Stimulated activated CD8-positive, alpha-beta memory T cell treated with anti-CD3 and anti-CD28 coated beads, Interleukin-15, amount 100 ng/mL, for 4 hours (primary cell): ENCODE measurements at places on chromosomes 7 and 10.

GRCh38 chr7:148963583-148964482, 64.5 kb downstream of the PDIA4 start:
- DNase-seq = no peak

DNA sequence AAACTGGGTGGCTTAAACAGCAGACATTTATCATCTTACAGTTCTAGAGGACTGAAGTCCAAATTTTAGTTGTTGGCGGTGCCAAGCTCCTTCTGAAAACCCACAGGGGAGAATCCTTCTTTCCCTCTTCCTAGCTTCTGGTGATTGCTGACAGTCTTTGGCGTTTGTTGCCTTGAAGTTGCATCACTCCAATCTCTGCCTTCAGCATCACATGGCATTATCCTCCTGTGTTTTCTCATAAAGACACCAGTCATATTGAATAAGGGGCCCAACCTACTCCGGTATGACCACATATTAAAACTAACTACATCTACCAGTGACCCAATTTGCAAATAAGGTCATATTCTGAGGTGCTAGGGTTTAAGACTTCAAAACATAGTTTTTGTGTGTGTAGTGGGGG, 472.1 kb upstream of the IGFBP3 start:
- DNase-seq = no peak

GRCh38 chr10:52314822-52315552, 906 bp downstream of the DKK1 start:
- no peak for DNase-seq

GRCh38 chr10:86904600-86904999, 52.8 kb downstream of the MMRN2 start:
- no peak for DNase-seq

DNA sequence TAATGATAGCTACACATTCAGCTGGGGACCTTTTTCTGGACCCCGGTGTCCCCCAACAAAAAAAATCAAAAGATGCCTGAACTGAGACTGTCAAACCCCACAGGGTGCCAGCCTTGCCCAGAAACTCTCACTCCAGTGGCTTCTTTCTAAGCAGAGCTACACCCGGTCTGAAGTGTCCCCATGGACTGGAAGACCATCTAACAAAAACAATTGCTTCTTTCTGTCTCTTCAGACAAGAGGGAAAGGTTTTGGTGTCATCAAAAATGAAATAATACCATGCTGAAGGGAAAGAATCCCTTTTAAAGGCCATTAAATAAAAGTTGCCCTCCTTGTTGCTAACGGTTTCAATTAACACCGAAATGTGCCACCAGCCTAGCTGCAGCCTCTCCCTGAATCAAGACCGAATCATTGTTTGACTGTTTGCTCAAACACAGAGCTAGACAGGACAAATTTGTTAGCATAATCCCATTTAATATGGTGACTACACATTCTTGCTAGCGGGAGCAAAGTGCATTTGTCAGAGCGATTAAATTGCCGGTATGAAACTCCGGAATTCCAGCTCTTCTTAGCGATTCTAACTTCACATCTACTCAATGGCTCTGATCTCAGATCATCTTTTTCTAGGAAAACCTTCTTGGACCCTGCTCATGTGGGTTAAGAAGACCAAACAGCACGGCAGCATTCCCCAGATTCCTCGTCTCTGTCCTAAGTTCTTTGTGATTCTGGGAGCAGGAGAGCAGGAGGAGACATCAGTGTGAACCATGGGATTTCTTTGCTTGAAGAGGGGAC, 397.5 kb upstream of the PRKCQ start:
- DNase-seq = no peak

DNA sequence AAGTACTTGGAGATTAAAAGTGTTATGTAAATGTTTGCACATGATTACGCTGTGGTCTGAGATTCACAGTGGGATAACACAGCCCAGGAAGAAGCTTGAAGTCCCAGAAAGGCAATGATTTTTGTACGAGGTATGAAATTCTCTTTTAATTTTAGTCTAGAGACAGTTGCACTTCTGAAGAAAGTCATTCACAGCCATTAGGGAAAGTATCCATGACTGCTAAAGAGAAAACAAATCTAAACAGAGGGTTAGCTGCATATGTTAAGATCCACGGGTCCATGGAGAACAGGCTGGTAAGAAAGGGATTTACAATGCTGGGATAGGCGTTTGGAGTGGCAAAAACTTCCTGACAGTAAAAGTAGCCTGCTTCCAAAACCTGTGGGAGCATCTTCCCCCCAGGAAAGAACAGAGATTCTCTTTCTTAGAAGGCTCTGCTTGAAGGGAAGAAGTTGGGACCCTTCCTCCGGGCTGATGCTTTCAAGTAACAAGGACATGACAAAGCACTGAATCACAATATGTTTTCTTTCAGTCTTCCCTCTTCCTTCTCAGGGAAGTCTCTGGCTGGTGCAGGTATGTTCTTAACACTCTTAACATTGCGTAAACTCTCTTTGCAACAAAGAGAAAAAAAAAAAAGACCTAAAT, 220.8 kb upstream of the CELF2 start:
- no peak for DNase-seq

GRCh38 chr7:36016648-36017047, 136.4 kb upstream of the EEPD1 start:
- no peak for DNase-seq

- DNase-seq = no peak
These were observed 421.9 kb downstream of the SORCS3 start for GRCh38 chr10:105062951-105063350.

DNA sequence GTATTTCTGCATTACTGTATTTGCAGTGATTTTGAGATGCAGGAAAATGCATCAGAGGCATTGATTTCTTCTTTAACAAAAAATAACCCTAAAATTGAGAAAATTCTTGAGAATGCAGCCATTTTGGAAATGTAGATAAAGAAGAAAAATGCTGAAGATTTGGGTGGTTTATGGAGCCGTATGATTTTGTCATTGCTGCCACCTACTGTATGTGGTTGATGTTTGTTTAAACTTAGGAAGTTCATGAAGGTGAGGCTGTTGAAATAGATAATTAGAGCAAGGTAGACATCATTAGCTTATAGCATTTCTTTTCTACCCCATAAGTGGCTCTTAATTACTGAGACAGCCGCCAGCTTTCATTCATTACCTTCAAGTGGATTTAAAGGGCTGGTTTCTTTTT, 92.1 kb upstream of the SAMD8 start:
- DNase-seq = no peak

DNA sequence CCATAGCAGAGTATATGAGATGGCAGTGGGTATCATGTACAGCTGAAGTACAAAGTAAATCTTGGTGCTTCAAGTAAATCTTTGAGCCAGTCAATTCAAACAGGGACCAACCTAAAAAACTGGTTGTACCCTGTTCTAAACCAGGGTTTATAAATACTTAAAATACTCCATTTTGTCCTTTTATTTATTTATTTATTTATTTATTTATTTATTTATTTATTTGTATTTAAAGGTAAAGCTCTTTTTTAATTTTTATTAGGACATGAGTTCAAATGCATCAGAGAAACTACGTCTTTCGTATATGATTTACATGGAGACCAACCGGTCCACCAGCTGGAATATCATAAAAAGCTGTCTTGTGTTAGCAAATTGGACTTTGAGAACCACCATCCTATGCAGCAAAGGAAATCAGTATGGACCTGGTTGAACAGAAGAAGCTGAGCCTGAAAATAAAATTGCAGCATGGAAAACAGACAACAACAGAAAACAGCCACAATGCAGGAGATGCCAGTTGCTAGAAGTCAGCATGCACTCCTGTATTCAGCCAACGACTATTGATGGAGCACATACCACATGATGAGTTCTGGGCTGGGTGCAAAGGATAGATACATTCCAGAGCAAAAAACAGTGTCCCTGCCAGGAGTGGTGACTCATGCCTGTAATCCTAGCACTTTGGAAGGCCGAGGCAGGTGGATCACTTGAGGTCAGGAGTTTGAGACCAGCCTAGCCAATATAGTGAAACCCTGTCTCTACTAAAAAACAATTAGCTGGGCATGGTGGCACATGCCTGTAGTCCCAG, 60.0 kb downstream of the PLXNA4 start:
- DNase-seq = no peak

- DNase-seq = no peak
These were observed 144.6 kb upstream of the SEMA3E start for GRCh38 chr7:83793558-83793957.

- no peak for DNase-seq
These were observed 12.2 kb downstream of the BLNK start for GRCh38 chr10:96259150-96259549.

DNA sequence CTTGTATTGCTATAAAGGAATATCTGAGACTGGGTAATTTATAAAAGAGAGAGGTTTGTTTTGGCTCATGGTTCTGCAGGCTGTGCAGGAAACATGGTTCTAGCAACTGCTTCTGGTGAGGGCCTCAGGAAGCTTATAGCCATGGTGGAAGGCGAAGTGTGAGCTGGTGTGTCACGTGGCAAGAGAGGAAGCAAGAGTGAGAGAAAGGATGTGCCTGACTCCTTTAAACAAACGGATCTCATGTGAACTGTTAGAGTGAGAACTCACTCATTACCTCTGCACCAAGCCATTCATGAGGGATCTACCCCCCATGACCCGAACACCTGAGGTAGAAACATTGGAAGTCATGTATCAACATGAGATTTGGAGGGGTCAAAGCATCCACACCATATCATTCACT, 7.7 kb upstream of the ITPRIP start:
- no peak for DNase-seq

- no peak for DNase-seq
These were observed 159.1 kb upstream of the EEPD1 start for GRCh38 chr7:35993676-35994606.

DNA sequence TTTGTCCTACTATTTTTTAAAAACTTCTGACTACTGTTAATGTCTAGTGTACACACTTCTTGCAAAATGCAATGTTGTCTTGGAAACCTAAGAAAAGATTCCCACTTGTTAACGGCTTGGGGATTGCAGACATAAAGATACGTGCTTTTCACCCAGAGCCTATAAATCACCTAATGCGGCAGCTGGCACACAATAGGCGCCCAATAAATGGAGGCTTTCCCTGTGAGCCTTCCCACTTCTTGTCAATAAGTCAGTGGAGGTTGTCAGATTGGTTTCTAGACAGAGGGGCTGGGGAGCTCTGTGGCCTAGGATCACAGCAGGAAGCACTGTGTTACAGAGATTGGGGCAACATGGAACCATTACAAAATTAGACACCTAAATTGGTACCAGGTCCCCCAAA, 74.7 kb downstream of the VSTM4 start:
- no peak for DNase-seq

GRCh38 chr10:129020651-129021330, 446.2 kb upstream of the MGMT start:
- no peak for DNase-seq

DNA sequence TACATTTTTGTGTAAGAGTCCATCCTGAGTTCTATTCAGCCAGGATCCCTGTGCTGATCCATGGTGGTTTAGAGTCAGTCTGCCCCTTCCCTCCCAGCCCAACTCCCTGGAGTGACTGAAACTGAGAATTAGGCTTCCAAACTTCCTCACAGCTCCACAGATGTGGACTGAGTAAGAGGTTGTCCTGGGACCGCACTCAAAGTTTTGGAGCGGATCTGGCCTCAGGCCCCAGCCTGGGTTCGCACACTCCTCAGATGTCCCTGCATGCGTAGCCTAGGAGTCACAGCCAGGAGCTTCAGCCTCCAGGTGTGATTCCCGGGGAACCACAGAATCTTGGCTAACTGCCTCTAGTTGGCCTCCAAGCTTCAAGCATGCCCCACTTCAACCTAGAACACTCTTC, 218.1 kb downstream of the C7orf25 start:
- no peak for DNase-seq

GRCh38 chr7:70937424-70937823, 194.5 kb upstream of the GALNT17 start:
- no peak for DNase-seq

DNA sequence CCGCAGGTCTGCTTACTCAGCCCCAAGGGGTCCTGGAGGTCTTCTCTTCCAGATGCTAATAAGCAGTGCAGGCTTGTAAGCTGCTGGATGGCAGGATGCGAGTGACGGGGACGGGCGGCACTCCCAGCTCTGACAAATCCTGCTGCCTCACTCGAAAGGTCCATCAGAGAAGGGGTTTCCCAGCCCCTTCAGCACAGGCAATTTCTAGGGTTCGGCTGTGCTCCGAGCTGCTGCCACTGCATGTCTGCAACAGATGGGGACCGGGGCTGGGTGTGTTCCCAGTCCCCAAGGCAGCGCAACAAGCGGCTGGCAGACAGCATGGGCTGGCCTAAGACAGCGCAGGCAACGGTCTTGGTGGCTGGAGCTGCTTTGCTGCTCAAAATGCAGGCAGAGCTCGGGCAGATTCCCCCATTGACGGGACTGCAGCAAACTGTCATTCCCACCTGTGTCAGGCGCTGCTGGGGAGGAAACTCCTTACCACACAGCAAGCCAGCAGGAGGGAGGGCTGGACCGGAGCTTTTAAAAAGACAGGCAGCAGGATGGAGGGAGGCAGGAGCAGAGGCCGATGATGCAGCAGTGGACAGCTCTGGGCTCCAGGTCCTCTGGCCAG, 62.4 kb downstream of the PRKAG2 start:
- DNase-seq = no peak

GRCh38 chr10:43922335-43923280, 273.9 kb upstream of the ZNF32 start:
- no peak for DNase-seq
